ENCODE measurements at places on chromosomes 16 and 17.
A peak's percentile ranks its signal among the peaks of the same experiment; 100 is the strongest.

GRCh38 chr17:72409405-72410002 is 288.7 kb downstream of the SOX9 start:
- DNase-seq = no peak

DNA sequence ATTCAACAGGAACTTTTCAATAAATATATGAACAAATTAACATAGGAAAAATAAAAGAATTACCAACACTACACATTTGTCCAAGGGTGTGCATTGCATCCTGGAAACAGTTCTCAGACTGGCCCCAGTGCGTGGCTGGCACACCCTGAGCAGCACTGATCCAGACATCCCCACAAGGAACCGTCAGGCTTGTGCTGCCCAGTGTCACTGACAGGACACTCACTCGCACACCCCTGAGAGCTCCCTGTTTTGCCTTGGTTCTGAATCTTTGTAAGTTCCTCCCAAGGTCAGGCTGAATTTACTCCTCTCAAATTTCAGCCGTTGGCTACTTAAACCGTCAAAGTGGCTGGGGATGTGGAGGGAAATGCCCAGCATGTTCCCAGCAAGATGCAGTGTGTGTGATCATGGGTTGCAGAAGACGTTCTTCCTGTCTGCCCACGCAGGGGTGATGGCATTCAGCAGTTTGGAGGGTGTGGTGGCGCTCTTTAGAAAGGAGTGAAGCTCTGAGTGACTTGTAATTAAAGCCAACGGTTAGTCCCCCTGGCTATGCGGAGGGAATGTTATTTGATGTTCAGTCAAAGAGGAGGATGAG is 1.7 kb downstream of the MT2A start:
- DNase-seq = peak; percentile 89

DNA sequence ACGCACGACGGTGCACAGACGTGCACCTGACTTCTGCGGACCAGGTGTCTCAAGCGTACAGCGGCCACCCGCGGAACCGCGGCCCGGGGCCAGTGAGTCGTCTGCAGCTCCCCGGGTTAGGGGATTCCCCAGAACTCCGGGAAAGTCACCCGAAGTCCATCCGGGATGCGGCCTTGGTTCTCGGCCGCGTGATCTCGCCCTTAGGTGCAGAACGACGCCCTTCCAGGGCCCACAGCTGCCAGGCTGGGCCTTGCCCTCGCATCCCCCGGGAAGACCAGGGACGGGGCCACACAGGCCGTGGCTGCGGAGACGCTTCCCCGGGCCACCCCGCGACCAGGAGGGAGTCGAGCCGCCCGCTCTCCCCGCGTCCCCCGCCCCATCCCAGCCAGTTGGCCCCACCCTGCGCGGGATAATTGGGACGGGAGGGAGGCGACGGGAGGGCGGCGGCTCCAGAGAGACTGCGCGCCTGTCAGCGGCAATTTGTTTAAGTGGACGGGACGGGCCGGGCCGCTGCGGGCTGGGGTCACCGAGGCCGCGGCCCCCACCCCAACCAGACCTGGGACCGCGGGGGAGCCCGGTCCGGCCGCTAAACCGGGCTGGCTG is 3.6 kb upstream of the TBX2 start:
- DNase-seq = no peak

- no peak for DNase-seq
These were observed 673.6 kb downstream of the HS3ST4 start for GRCh38 chr16:26365161-26365940.

DNA sequence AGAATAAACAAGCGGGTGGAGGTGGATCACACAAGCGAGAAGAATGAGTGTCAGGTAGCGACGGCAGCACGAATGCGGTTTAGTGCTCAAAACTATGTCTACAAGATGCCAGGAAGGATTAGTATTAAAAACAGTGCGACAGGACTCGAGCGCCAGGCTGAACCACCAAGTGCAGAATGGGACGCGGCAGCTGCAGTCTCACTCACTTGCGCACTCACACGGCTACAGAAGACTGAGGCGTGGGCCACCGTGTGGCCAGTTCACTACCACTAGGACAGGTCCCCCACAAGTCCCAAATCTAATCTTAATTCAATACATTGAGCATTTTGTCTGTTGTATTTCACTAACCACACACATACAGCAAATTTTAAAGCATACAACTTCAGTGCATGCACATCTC is 35.7 kb upstream of the TRAP1 start:
- DNase-seq = no peak

- no peak for DNase-seq
These were observed 103.9 kb upstream of the SEC14L1 start for GRCh38 chr17:77036841-77037381.

- no peak for DNase-seq
These were observed 10.8 kb upstream of the LPCAT2 start for GRCh38 chr16:55498101-55498500.

DNA sequence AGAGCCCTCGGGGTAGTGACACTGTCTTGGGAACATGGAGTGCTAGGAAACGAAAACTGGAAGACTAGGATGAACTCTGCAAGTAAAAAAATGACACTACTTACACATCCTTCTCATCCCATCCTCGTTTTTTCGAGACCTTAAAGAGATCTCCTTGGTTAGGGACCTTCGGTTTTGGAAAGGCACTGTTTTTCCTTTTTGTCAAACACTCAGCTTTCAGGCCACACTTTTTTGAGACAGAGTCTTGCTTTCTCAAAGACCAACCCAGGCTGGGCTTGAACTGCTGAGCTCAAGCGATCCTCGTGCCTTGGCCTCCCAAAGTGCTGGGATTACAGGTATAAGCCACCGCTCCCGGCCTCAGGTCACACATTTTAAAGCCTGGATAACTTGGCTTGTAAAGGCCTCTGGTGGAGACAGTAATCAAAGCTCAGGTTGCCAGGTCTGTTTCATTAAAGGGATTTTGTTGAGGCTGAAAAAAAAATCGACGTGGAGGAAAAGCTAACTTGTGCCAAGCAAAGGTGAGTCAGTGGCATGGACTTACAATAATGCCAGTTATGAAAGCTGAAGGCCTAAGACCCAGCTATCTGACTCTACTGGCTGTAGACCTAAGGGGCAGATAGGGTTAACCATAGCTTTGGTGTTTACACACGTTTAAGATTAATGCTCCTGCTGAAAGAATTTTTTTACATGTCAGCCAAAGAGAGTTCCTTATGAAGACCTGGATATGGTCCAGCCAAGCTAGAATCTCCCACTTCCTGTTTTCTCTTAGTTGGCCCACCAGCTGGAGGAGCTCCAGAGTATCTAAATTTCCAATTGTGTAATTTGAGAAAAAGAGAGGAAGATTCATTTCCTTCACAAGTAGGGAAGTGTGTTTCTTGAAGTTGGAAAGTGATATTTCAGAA is 823 bp downstream of the NBR1 start:
- DNase-seq = peak; percentile 92

GRCh38 chr17:83024218-83024971 is 55.0 kb upstream of the METRNL start:
- DNase-seq = no peak

GRCh38 chr17:13435230-13435629 is 166.5 kb downstream of the HS3ST3A1 start:
- DNase-seq = no peak

GRCh38 chr17:68248199-68248825 is 469 bp downstream of the AMZ2 start:
- peak; percentile 37 for DNase-seq

GRCh38 chr16:9232102-9232770 is 140.8 kb downstream of the HAPSTR1 start:
- DNase-seq = no peak
